ENCODE measurements at places on chromosomes 2 and 18.
A peak's percentile ranks its signal among the peaks of the same experiment; 100 is the strongest.

DNA sequence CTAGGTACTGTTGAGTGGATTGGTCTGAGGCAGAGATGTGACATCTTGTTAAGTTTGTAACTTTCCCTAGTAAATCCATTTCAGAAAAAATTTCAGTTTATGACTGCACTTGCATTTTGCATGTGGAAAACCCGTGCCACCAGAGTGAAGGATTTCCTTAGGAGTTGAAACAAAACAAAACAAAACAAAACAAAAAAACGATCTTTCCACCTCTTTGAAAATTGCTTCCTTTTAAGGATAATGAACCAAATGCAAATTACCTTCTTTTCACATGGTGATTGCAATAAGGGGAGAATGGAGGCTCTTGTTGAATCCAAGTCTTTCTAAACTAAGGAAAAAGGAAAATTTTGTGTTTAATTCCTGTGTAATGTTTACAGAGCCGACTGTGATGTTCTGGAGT lies 43.2 kb downstream of the PHLPP1 start:
- DNase-seq = no peak

DNA sequence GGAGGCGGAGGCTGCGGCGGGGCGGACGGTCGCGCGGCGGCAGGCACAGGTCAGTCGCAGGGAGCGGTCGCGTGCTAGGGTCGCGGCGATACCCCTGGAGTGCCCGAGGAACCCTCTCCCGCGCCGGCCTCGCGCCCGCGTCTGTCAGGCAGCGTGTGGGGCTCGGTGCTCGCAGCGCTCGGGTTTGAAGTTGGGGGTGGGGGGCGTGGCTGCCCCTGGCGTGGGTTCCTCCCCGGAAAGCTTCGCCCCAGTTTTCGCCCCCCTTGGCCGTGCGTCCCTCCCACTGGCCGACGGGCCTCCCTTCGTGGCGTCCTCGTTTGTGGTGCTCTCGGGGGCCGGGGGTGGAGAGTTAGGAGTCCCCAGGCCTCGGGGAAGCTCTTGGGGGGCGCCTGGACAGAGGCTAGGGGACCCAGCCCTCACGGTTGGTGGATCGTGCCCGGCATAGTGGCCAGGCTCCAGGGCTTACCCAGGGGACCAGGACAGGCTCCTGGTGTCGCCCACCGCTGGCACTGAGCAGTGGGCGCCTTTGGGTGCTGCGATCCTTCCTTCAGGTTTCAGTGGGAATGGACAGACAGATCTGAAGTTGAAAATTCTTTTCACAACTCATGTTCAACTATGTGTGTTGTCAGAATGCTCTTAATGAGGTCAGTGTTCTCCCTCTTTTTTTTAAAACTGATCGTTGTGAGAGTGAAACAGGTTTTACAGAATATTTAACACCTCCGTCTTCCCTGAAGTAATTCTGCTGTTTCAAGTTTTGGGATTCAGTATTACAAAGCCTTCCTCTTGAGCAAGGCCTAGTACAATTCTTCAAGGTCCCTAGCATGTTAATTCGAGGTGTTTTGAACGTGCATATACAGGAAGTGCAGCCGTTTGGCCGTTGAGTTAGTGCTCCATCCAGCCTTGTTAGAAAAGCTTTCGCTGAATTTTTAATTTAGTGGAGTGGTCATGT lies 604 bp downstream of the RALBP1 start:
- peak; percentile 34 for DNase-seq

DNA sequence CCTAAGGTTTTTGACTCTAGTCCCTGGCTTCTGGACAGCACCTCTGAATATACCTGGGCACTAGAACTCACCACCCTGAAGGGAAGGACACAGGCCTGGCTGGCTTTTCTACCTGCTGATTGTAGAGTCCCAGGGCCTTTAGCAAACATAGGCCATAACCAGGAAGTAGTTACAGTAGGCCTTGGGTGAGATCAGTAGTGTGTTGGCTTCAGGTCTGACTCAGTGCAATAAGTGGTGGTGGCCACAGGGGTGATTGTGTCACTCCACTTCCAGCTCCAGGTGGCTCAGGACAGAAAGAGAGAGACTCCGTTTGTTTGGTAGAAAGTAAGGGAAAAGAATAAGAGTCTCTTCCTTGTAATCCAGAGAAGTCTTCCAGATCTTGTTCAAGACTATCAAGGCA lies 101.7 kb upstream of the LGALSL start:
- DNase-seq = no peak

DNA sequence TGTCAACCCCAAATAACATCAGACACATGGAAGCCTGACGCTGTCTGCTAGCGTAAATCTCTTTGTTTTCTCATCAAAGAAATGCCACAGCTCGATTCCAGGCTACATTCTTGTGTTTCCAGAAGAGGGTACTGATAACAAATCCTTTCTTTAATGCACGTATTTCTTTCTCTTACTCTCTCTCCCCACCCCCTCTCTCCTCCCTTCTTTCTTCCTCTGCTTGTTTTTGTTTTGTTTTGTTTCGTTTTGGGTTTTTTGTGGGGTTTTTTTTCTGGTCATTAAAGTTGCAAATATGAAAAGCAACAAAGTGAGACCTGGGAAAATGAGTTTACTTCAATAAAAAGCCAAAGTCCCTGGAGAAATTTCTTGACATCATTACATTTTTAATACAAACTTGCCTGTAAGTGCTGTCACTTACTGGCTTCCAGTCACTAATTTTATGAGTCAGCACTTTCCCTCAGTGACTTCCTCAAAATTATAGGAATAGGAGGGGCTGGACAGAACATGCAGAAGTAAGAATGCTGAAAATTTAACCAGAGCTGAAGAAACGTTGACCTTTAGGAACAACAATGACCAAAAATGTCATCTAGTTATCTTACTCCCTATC lies 106.7 kb upstream of the NABP1 start:
- peak; percentile 74 for DNase-seq
